Stimulated activated CD8-positive, alpha-beta memory T cell treated with anti-CD3 and anti-CD28 coated beads, Interleukin-2, amount 100 ng/mL, for 1 hour (primary cell): ENCODE measurements at places on chromosomes 13 and 19.

GRCh38 chr13:99367106-99367616 lies 60.0 kb upstream of the GPR183 start:
- no peak for DNase-seq

- DNase-seq: no peak
Measured at GRCh38 chr19:47280183-47280797, 5.6 kb downstream of the INAFM1 start.

DNA sequence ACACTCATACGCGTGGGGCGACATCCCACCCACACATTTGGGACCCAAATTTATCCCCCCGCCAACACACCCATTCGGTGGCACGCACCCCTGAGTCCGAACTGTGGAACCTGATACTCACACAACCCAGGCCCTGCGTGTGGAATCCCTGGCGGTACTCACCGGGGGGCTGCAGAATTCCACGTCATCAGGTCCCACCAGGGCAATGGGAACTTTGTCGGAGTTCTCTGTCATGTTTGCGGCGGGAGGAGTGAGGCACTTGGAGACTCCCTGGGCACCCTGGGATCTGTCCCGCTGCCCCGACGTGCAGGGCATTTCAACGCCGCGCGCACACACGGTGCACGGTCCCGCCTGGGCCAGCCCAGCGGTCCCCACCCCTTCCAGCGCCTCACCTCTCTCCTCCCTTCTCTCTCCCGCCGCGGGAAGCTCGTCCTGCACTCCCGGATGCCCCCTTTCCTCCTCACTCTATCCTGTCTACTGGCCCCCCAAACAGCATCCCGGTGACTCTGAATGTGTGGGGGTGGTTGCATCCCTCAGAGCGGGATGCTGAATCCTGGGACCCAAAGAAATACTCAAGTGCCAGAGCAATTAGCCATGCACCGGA lies at the start of gene CNMD:
Gene CNMD, minus strand, starts transcription at position 353 of the 604 bp plus-strand sequence. Its CDS starts 119 bp downstream, at position 234.
- no peak for DNase-seq

- no peak for DNase-seq
Measured at GRCh38 chr19:49589502-49589905, 1.5 kb upstream of the PRR12 start.

GRCh38 chr19:504616-505015 lies 2.7 kb upstream of the TPGS1 start:
- DNase-seq: no peak

DNA sequence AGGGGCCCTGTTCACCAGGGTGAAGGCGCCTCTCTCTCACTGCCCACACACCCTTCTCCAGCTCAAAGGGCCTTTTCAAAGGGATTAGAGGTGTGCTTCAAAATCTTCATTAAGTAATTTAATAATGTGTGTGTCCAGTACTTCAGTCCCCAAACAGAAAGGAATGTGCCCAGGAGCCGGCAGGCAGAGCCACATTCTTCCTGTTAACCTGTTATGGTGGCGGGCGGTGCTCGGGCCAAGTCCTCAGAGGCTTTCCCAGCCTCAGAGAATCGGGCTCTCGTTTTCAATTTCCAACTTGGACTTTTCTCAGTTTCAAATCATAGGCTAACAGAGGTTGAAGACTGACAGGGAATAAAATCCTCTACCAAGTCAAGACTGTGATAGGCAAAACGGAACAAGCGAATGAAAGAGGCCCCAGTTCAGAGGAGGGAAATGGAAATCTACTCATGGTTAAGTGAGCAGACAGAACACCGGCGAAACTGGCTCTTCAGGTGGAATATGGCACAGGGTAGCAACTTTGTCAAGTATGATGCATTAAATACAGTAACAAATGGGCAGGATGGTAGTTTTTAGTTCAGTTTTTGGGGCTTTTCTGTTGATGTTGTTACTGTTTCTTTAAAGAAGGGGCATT lies 68.6 kb downstream of the FOXO1 start:
- DNase-seq: no peak

GRCh38 chr13:41365631-41366030 lies 54.6 kb downstream of the NAA16 start:
- DNase-seq: no peak

- DNase-seq: no peak
Measured at GRCh38 chr13:24671386-24672113, 8.7 kb upstream of the ATP12A start.
